ENCODE measurements at places on chromosomes 4 and X.
A peak's percentile ranks its signal among the peaks of the same experiment; 100 is the strongest.

GRCh38 chr4:834368-835147 lies 8.6 kb upstream of the CPLX1 start:
- H3K27ac ChIP-seq = no peak overlapping the region
- H3K4me3 ChIP-seq = no peak overlapping the region
- no peak for DNase-seq
- peaks cover 9% of the 10 kb centered on the region for H3K36me3 ChIP-seq

DNA sequence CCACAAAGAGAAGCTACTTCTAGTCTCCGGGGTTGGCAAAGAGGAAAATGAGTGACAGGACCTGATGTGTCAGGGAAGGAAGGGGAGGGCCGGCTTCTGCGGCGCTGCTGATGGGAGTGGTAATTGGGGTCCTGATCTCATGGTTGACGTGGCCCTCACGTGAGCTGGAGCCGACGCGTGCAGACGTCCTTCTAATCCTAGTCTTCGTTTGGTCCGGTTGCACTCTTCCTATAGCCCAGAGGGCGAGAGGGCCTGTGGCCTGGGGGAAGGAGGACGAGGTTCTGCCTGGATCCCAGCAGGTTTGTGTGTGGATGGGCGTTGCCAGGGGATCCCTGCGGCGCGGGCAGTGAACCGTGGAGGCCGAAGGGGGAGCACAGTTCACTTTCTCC lies at the start of gene ARMCX1:
Gene ARMCX1, plus strand, starts transcription at position 186 of the 389 bp plus-strand sequence. CDS start 2,384 bp downstream, outside the sequence.
- H3K4me1 ChIP-seq = peaks cover 7% of the 10 kb centered on the region
- peak; percentile 41 for DNase-seq
- no peak within 1 kb of the TSS for H3K27ac ChIP-seq

- DNase-seq = no peak
- no peaks in the 10 kb centered on the region for H3K27me3 ChIP-seq
- no peaks in the 10 kb centered on the region for H3K4me1 ChIP-seq
- H3K36me3 ChIP-seq = no peaks in the 10 kb centered on the region
- H3K27ac ChIP-seq = no peak overlapping the region
These were observed 234.7 kb downstream of the DKK2 start for GRCh38 chr4:106801386-106801785.

DNA sequence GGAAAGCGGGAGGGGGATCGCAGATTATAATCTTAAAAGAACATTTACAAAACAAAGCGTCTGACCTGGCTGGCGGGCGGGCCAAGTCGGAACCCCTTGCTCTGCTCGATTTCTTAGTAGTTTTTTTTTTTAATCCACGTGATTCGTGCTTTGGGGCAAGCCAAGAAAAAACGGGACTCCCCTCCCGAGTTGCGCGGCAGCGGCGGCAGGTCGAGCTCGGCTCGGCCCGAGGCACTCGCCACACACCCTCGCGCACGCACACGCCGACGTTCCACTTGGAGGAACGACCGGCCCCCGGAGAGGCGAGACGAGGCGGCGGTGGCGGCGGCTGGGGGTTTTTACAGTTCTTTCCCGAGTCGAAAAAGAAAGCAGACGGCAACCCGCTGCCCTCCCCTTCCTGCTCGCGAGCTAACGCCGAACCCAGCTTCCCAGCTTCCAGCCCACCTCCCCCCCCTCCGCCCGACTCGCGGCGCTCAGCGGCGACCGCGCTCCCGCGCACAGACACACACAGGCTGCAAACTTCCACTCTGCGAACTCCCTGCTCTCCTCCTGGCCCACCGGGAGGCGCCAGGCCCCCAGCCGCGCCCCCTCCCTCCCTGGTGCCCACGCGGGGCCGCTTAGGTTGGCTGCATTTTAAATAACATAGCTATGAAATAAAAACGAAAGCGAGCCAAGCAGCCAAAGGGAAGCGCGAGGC lies 1.2 kb downstream of the BCOR start:
- no peaks in the 10 kb centered on the region for H3K27me3 ChIP-seq
- H3K4me1 ChIP-seq = peaks cover 31% of the 10 kb centered on the region
- H3K4me3 ChIP-seq = peak overlapping the region; percentile 82
- H3K36me3 ChIP-seq = peaks cover 9% of the 10 kb centered on the region
- peak overlapping the region; percentile 72 for H3K27ac ChIP-seq

GRCh38 chrX:133214301-133214700 lies 3.9 kb downstream of the TFDP3 start:
- DNase-seq = no peak
- H3K4me1 ChIP-seq = no peaks in the 10 kb centered on the region
- H3K36me3 ChIP-seq = no peaks in the 10 kb centered on the region
- no peak overlapping the region for H3K27ac ChIP-seq
- H3K27me3 ChIP-seq = no peaks in the 10 kb centered on the region

DNA sequence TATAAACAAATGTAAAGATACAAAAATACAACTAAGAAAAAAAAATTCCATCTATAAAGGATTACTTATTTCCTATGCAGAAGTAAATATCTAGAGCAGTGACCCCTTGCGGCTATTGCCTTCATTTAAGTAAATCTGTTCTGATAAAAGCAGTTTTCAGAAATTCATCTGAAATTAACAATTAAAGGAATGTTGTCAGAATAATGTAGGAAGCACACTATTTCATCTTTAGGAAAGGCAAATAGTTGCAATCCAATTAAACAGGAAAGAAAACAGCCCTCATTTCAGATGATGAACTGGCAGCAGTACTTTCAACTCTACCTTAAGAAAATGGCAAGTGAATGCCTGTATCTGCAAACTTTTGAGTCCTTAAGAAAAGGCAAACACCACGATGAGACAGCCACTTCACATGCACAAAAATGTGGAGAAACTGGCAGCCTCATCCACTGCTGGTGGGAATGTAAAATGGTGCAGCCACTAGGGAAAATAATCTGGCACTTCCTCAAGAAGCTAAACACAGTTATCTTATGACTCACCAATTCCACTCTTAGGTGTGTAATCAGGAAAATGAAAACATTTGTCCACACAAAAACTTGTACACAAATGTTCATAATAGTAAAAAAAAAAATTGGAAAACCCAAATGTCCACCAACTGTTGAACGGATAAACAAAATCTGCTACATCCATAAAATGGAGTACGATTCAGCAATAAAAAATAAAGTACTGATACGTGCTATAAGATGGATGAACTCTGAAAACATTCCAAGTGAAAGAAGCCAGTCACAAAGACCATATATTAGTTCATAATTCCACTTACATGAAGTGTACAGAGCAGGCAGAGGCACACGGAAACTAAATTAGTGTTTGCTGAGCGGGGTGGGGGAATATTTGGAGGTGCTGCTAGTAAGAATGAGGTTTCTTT lies 2.0 kb upstream of the THAP9 start:
- no peak overlapping the region for H3K27ac ChIP-seq
- no peak overlapping the region for H3K4me3 ChIP-seq
- peaks cover 35% of the 10 kb centered on the region for H3K36me3 ChIP-seq
- peaks cover 1% of the 10 kb centered on the region for H3K27me3 ChIP-seq

DNA sequence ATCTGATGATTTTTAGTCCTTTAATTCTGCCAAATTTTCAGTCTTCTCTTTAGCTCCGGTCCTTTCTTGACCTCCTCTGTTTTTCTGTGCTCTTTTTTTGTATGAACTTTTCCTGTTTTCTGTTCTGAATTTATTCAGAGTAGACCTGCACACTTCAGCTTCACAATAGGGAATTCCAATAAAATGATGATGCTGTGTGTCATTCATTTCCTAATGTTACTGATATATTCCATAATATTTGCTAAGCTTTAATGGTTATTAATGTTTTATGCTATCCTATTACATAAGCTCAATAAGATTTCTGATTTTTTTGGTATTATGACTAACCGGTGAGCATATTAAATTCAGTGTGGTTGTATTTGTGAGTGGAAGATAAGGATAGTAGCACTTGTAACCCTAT lies 13.9 kb upstream of the MAD2L1 start:
- DNase-seq = no peak
- no peaks in the 10 kb centered on the region for H3K4me1 ChIP-seq
- H3K36me3 ChIP-seq = no peaks in the 10 kb centered on the region

DNA sequence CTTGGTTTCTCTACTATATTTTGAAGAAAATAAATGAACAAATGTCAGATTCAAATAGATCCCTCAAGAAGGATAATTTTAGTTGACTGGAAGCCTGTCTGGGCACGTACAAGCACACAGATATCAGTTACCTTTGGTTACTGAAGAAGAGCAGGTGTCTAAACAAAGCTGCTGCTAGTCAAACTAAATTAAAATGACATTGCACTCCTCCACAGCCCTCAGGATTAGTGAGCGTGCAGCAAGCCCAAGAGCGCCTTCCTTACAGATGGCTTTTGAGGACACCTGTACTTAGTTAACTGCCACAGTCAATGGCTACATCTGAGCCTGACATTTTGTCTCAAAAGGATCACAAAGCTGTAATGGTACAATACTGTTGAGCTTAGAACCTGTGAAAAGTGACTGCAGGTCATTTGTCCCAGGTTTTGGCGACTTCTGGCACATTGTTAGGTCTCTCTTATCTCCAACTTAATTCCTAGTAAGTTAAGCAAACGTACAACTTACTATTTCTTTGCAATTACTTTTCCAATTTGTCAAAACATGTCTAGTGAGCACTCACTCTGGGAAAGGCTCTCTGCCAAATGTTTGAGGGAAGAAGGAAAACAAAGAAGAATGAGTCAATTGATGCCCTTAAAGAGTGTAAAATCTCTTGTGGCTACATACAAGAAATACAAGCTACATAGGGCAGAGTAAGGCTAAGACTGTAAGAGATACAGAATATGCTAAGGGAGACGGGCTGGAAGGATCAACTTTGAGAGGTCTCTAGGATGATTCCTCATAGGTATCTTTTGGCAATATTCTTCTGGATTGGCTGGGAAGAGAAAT lies 25.6 kb upstream of the DAPP1 start:
- no peaks in the 10 kb centered on the region for H3K36me3 ChIP-seq
- no peak overlapping the region for H3K27ac ChIP-seq
- H3K4me3 ChIP-seq = no peak overlapping the region
- no peak for DNase-seq
- H3K4me1 ChIP-seq = no peaks in the 10 kb centered on the region
- peaks cover 42% of the 10 kb centered on the region for H3K27me3 ChIP-seq

Measured in activated CD8-positive, alpha-beta memory T cell treated with anti-CD3 and anti-CD28 coated beads, Interleukin-2, amount 10 ng/mL, durations not matched to agents 7 days and 5 days (primary cell).